ENCODE measurements at places on chromosomes 6 and 20.

DNA sequence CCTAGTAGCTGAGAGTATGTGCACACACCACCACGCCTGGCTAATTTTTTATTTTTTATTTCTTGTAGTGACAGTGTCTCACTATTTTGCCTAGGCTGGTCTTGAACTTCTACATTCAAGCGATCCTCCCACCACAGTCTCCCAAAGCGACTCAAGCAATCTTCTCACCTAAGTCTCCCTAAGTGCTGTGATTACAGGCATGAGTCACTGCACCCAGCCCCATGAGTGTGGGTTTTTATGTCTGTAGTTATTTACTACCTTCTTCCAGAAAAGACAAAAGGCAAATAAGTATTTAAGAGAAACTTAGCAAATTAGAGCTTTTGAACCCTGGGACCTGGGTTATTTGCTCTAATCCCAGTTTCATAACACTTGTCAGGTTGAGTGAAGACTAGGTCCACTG lies 92.3 kb upstream of the HCRTR2 start:
- DNase-seq: no peak

- no peak for DNase-seq
These were observed 15.6 kb downstream of the KCNS1 start for GRCh38 chr20:45085289-45085688.

- no peak for DNase-seq
These were observed 48.9 kb downstream of the EDN3 start for GRCh38 chr20:59349277-59349676.

DNA sequence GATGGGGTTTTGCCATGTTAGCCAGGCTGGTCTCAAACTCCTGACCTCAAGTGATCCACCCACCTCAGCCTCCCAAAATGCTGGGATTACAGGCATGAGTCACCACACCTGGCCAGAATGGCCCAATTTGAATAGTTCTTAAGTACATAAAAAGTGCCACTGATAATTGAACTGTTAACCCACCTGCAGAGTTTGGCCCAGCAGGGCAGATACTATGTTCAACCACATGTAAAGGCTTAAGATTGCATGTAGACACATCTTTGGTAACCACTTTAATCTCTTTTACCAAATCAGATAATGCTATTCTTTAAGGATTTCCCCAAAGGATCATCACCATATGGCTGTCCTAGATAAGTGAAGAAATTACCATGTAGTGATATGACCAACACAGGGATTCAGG lies 21.3 kb upstream of the SGK1 start:
- no peak for DNase-seq

- no peak for DNase-seq
These were observed 96.9 kb downstream of the MBOAT1 start for GRCh38 chr6:20115246-20115980.

GRCh38 chr6:79005497-79005896 lies 72.6 kb downstream of the PHIP start:
- no peak for DNase-seq

- DNase-seq: no peak
These were observed 180.1 kb upstream of the ARID1B start for GRCh38 chr6:156597095-156597494.

DNA sequence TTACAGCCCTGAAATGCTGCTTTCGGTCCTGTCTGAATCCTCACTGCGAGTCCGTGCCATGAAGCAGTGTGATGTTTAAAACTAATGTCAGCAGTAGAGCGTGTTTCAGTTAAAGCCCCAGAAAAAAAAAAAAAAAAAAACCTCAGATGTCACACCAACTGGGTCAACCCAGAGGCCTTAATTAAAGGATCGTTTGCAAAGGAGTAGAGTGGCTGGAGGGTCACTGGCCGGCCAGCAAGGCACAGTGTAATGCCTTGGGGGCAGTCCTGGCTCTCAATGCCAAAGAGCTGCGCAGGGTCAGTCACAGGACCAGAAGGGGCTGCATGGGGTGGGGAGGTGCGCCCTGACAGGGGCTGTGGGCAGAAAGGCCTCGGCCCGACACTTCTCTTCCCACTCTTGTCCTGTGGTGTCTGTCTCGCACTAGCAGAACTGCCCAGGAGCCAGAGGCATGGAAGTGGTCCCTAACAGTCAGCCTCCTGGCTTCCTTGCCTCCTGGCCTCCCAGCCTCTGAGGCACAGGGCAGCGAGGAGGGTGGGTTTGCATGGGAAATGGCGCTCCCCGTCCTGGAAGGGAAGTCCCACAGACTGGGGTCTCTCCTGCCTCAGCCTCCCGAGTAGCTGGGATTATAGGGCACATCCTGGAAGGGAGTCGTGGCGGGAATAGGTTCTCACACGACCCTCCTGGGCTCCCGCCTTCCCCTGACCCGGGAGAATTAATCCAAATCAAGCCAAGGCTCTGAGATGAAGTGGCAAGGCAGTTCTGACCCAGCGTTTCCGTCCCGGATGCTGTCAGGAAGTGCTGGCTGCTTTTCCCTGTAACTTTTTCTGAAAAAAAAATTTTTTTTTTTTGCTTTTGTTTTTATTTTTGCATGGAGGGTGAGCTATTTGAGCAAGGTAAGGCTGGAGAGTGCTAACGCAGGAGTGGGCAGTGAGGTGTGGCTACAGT lies 53.7 kb upstream of the MPC1 start:
- no peak for DNase-seq

DNA sequence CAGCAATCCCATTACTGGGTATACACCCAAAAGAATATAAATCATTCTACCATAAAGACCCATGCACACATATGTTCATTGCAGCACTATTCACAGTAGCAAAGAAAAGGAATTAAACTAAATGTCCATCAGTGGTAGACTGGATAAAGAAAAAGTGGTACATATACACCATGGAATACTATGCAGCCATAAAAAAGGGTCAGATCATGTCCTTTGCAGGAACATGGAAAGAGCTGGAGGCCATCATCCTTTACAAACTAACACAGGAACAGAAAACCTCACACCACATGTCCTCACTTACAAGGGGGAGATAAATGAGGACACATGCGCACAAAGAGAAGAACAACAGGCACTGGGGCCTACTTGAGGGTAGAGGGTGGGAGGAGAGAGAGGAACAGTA lies 60.9 kb downstream of the DCDC2 start:
- no peak for DNase-seq

DNA sequence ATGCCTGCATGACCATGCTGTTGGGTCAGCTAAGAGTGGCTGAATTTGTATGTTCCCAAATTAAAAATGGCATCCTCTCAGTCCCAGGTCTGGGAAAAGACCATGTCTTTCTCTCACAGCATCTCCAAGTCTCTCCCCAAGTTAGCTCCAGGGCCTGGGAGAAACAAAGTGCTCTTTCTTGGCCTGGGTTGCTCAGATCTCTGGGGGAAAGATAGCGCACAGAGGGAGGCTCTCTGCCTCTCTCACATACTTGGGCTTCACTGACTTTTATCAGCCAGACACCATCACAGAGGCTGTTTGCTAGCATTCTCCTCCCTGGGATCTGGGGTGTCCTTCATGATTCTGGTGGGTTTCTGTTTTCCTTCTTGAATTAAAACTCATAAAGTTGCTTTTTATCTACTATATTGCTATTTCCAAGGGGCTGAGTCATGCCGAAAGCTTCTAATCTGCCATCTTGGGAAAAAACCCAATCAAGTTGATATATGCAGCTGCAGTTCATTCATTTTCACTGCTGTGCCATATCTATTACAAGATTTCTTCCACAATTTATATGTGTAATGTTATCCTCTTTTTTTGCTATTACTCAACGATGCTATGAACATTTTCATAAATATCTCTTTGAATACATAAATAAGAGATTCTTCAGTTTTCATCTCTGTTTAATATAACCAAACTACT lies 190.2 kb downstream of the MOXD1 start:
- DNase-seq: no peak

DNA sequence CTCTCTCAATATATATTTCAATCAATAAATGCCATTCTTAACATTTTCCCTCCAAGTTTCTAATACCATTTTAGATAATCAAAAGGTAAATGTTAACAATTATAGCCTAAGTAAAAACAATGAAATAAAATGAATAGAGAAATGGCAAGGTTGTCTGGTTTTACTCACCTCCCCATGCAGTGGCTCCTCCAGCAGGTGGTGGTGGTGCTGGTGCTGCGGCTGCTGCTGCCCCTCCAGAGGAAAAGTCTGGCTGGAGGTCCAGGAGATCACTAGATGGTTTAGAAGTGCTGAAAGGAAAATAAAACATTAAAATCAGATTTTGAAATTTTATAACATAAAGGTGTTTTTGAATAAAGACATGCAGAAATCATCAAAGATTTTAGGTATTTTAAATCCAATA lies 93.2 kb downstream of the PRSS35 start:
- no peak for DNase-seq

DNA sequence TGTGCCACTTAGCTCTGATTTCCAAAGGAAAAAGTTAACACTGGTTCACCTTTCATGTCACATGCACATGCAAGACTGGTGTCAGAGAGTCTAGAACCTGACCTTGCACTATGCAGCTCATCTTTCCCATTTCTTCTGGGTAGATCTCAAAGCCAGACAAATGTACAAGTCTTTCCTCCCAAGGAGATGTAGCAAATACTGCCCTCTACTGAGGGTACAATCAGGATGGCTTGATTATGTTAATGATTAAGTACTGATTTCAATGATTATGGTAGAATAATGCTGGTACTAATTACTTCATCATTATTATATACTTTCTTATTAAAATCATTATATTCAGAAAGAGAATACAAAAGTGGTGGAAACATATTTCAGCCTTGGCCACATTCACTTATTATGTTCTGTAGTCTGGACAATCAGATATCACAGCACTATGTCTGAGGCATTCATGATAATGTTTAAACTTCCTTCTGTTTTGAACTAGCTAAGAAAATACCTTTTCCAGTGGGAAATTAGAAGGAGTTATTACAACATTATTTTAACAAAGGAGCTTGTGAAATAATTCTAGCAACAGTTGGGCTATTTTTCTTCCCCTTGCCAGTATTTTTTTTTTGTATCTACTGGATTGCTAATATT lies 68.5 kb upstream of the FOXO3 start:
- DNase-seq: no peak

DNA sequence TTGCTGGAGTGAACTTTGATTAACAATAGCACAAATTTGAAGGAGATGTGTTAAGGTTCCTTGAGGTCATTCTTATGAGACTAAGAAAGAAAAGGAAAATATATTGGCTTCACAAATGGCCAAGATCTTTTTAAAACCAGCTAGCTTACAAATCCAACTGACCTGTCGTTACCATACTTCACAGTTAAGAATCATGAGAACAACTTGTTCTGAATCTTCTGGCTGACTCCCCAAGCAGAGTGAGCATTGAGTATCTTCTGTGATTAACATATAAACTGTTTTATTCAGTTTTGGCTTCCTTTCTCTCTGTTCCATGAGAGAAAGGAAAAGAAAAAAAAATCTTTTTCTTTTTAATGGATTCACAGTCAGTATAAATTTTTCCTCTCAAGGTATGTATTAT lies 277.1 kb downstream of the KHDC1L start:
- no peak for DNase-seq

- DNase-seq: no peak
These were observed 393.7 kb downstream of the UTRN start for GRCh38 chr6:144678844-144679243.

DNA sequence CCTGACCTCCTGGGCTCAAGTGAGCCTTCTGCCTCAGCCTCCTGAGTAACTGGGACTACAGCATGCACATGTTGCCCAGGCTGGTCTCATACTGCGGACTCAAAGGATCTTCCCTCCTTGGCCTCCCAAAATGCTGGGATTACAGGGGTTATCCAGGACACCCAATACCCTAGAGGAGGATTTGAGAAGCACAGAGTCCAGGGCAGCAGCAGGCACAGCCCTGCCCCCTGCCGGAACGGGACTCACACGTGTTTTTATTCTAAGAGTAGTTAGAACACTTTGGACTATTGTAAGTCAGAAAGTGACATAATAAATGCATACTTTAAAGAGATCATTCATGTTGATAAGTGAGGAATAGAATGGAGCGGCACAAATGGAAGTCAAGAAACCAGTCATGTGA lies 80.2 kb downstream of the C6orf118 start:
- no peak for DNase-seq

GRCh38 chr6:5167501-5167900 lies 82.4 kb downstream of the PPP1R3G start:
- no peak for DNase-seq

DNA sequence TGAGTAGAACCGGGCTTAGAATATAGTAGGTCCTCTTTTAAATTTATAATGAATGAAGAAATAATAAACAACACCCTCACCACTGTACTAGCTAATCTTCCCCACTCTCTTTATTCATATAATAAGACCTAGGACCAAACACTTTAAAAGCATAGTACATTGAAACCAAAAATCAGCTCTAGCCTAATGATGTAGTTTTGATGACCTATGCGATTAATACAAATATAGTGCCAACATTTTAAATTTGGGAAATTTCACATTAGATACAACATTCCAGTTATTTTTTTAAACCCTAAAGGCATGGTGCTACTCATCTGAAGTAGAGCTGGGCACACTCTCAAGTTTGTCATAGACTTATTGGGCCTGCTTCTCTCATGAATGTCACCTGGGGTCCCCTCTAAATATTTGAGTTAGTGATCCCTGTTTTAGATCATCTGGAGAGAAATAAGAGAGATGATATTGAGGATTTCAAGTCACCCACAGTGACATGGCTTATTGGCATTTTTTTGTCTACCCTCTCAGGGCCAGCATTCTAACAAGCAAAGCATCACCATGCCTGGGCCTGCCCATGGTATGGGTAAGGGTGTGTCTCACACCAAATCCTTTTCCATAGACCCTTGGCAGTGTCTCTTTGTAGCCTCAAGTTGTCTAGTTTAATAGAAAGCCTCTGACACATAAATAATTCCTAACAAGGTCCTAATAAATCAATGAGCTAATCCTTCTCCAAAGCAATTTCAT lies 319.8 kb downstream of the HIVEP2 start:
- no peak for DNase-seq

- no peak for DNase-seq
These were observed 534.1 kb upstream of the JAG1 start for GRCh38 chr20:11207749-11208502.

GRCh38 chr20:38095017-38095686 lies 61.6 kb downstream of the RPRD1B start:
- DNase-seq: no peak

GRCh38 chr20:6623989-6624388 lies 143.5 kb upstream of the BMP2 start:
- DNase-seq: no peak

DNA sequence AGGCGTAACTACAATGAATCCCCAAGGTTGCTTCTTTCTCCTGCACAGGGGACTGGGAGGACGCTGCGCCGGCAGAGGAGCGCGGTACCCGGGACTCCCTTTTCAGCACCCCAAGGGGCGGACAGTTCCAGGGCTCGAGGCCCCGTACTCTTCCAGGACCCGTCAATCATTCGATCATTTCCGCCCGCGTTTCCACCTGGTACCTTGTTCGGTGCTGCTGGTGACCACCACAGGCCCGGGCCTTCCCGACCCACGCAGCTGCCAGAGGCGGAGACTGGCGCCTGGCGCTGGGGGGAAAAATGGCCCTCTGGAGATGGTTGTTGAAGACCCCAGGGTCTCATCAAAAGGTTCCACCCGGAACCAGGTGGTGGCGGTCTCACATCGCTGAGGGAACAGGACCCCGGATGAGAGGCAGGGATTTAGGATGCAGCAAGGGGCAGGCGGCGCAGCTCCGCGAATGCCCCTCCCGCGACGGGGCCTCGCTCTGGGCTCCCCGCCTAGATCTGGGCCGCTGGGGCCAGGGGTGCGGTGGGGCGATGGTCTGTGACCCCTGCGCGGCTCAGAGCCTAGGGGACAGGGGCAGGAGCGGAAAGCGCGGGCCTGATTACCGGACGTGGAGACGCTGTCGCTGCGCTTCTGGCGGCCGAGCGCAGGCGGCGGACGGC lies 744 bp downstream of the VSX1 start:
- DNase-seq: no peak

GRCh38 chr6:158409451-158409850 lies 97.2 kb downstream of the TULP4 start:
- no peak for DNase-seq

Data from NCI-H2107 (cell line).